Stimulated activated effector memory CD8-positive, alpha-beta T cell treated with anti-CD3 and anti-CD28 coated beads, Interleukin-12 subunit alpha, Interleukin-12 subunit beta, amount 100 ng/mL, for 72 hours (primary cell): ENCODE measurements at places on chromosomes 1 and 21.

DNA sequence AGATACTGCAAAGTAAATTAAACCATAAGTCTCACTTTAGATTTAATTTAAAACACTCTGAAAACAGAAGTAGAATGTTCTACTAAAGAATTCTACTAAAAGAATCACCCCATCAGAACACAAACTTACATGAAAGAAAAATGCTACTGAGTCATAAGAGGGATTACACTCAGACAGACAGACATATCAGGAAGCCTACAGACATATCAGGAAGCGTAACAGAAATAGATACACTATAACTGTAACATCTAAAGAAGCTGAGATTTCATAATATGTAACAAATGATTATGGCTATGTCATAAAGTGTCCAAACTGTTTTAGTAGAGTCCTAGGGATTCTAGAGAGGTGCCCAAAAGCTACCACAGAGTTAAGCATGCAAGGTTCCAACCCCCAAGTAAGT lies 23.9 kb downstream of the FOXJ3 start:
- no peak for DNase-seq

- no peak for DNase-seq
These were observed 19.5 kb downstream of the NUAK2 start for GRCh38 chr1:205301842-205302588.

GRCh38 chr1:168420177-168420576 lies 123.6 kb downstream of the XCL2 start:
- DNase-seq: no peak

DNA sequence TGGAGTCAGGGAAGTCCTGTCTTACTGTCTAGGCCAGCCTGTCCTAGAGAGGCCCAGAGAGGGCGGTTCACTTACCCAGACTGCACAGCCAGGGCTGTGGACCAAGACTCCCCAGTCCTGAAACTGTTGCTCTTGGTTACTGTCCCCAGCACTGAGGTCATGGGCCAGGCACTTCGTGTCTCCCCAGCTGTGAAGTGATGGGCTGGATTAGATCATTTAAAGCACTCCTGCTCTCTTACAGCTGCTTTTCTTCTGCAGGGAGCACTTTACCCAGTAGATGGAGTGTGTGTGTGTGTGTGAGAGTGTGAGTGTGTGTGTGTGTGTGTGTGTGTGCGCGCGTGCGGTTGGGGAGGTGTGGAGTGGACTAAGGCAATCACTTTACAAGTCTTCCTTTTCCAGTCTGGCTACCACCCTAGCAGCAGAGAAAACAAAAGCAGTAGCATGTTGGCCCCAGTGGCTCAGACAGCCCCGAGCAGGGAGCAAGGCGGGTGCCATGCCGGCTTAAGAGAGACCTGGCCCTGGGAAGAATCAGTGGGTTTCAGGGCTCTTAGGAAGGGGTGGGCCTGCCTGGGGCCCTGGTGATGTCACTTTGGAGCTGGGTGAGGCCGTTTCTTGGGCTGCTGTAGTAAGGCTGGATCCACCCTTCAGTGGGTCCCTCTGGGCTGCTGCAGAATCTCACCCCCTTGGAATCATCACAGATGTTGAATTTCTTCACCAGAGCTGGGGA lies 2.4 kb downstream of the SPSB1 start:
- DNase-seq: no peak

- no peak for DNase-seq
These were observed 19.5 kb upstream of the EXO1 start for GRCh38 chr1:241828463-241829021.

- DNase-seq: no peak
These were observed 26.6 kb upstream of the CASZ1 start for GRCh38 chr1:10823000-10823401.

- DNase-seq: no peak
These were observed 46.2 kb downstream of the MACF1 start for GRCh38 chr1:39250460-39251240.

- peak; percentile 51 for DNase-seq
These were observed 43.0 kb upstream of the PSEN2 start for GRCh38 chr1:226827458-226827857.

GRCh38 chr1:1510912-1511532 lies 940 bp upstream of the ATAD3A start:
- DNase-seq: no peak

- DNase-seq: no peak
These were observed 82.9 kb upstream of the SLC2A1 start for GRCh38 chr1:43041591-43041990.

DNA sequence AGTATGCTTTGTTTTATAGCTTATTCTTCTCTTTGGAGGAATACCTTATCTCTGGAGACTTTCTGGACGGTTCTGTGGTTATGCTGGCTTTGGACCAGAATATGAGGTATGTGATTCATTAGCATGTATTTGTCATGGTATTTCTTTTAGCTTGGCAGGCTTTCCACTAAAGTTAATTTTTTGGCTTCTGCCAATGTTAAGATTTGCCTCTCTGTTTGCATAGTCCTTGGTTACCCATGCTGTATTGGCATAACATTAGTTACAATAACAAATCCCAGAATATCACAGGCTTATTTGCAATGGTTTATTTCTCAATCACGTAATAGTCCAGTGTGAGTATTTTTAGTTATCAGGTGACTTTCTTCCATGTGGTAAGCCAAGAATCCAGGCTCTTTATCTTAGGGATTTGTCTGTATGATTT lies 9.7 kb downstream of the ZMPSTE24 start:
- DNase-seq: no peak

DNA sequence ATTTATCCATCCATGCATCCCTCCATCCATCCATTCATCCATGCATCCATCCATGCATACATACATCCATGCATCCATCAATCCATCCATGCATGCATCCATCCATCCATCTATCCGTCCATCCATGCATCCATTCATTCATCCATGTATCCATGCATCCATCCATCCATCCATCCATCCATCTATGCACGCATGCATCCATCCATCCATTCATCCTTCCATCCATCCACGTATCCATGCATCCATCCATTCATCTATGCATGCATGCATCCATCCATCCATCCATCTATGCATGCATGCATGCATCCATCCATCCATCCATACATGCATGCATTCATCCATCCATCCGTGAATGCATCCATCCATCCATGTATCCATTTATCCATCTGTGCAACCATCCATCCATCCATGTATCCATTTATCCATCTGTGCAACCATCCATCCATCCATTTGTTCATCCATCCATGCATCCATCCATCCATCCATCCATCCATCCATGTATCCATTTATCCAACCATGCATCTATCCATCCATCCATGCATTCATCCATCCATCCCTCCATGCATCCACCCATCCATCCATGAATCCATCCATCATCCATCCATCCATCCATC lies 30.3 kb upstream of the TINAGL1 start:
- no peak for DNase-seq

DNA sequence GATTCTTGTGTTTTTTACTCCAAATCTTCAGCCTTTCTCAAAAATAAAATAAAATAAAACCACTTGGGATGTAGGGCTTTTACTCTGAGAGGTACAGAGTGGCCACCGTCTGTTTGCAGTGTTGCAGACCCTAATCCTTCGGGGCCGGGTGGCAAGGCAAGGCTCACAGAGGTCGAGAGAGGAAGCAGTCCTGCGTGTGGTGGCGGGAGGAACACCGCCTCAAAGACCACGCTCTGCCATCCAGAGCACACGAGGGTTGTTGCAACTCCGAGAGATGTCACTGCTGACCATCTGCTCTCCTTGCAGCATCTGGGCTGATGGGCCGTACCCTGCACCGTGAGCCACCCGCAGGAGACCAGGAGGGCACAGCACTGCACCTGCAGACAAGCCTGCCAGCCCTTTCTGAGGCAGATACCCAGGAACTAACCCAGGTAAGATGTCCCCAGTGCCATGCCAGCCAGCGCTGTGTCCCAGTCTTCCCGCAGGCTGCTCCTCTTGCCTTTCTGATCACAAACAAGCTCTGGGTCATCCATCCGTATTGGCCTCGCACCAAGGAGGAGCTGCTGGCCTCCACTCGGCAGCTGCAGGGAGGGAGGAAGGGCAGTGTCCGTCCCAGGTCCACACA lies 31.5 kb downstream of the SNAP47 start:
- no peak for DNase-seq

DNA sequence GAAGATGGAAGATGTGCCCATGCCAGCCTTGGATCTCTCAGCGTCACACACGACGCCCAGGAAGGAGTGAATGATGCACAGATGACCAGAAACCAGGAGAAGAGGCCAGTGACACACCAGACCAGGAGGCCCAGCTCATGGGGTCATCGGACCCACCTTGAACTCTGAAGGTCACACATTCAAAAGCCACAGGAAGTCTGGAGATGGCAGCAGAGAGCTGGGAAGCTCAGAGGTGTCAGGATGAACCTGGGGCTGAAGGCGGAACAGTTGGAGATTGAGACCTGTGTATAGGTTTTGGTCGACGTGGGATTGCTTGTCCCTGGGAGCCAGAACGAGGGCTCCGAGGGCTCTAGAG lies 43.6 kb downstream of the SLC19A1 start:
- DNase-seq: no peak

DNA sequence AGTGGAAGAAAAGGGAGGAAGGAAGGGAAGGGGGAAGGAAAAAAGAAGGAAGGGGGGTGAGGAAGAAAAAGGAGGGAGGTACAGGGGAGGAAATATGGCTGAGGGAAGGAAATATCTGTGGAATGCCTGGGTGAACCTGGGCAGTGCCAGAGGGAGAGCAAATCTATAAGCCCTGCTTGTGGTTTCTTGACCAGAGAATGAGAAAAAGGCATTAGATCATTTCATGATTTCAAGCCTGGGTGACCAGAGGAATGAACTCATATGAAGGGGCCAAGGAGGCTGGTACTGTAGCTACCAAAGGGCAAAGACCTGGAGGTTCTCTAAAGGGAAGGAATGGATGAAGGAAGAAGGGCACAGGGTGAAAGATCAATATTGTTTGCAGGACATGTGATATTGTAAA lies 31.4 kb downstream of the GNG12 start:
- DNase-seq: no peak

DNA sequence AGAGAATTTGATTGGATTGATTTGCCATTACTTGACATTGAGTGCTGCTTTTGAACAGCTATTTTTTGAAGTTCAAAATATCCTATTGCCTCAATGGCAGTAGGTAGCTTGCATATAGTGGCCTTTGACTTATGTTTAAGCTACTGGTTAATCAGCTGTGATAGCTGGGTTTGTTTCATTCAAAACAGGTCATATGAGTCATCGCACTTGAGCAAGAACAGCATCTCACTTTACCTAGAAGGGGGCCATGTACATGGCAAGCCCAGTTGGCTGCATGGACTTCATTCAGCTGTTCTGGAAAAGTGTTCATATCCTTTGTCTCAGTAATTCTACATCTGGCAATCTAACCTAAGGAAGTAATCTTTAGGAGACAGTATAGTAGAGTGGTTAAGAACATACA lies 29.0 kb upstream of the ARID1A start:
- no peak for DNase-seq

DNA sequence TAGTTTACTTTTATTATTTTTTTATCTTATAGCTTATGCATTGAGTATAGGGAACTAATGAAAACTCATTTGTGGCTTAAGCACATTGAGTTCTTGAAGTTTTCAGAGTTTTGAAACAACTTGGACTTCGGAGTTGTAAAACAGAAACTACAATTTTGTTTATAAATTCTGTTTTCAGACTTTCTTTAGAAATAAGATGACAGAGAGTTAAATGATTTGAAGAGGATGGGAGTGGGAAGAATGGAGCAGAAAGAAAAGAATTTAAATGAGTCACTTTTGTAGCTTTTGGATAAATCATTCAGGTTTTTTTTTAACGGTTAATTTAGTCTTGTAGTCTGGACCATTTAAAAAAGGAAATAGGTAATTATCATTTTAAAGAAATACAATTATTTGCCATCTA lies 32.3 kb downstream of the INKA2 start:
- no peak for DNase-seq

DNA sequence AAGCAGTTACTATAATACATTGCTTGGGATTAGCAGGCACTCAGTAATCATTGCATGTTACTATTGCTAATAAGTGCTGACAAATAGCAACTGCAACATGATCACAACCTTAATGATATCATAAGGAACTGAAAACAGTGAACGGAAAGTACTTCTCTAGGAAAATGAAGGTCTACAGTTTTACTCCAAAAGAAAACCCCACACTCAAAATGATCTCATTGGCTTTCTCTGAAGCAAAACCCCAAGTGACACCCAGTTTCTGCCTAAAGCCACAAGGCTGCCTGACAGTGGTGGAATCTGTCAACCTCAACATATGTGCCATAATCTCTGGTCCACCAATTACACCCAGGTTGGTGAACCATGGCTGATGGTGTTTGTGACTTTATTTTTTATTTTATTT lies 137.6 kb downstream of the PTGER3 start:
- no peak for DNase-seq

DNA sequence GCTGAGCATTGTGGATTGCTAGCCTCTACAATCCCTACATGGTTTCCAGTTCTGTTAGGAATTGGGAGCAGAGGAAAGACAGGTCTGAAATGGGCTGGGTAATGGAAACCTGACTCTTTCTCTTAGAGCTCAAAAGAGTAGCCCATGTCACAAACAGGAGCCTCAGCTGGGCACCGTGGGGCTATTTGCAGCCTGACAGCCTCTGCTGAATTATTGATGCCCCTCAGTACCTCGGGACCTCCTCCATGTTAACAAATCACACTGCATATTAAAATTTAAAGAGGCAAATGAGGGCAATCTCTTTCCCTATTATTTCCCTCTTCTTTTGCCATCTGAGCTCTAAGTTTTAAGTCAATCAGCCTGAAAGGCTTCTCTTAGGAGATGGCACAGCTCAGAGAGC lies 157.1 kb downstream of the TSEN15 start:
- no peak for DNase-seq

DNA sequence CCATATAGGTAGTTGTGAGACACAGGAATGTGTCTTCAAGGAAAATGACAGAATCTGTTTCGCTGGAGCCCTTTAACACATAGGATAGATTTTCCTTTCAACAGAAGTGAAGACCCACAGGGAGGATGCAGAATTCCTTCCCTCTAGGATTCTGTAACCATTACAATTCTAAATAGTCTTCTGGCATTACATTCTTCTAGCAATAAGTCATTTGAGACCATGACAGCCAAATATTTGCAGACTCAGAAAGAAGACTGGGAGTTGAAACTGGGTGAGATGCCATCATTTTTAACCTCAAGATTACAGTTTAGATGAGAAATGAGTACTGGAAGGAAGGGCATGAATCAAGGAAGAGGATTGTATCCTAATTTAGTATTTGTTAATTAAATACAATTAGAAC lies 61.6 kb downstream of the ZBTB18 start:
- no peak for DNase-seq

- DNase-seq: no peak
These were observed 9.6 kb downstream of the ST6GALNAC3 start for GRCh38 chr1:76084029-76084627.

DNA sequence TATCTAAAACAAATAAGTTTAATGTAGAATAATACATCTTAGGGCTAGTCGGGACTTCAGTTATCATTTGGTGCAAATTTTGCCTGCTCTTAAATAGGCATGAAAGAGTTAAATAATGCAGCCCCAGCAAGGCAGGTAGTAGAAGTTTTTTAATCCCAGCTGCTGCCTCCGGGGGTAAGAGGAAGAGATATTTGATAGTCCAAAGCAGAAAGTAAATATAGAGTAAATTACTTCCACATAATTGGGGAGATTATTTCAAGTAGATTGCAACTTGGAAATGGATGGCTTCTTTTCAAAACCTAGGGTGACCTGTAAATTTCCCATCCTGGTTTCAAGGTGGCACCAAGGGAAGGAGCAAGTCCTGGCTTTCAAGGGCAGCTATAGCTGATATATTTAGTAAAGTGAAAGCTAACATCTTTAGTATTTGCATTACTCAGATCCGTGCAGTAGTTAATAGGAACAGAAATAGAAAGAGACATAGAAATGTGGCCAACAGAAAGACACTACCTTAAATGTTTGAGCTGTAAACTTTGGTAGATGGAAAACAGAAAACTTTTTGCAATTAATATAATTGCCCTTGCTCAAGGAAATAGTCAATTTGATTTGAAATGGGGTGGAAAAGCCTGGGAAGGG lies 109.1 kb downstream of the LMO4 start:
- DNase-seq: no peak
